Umbilical cord (tissue), 2 donors: ENCODE measurements at places on chromosomes 11 and 22.

GRCh38 chr22:40524392-40525249 lies 111.9 kb downstream of the MRTFA start:
- DNase-seq = no peak

DNA sequence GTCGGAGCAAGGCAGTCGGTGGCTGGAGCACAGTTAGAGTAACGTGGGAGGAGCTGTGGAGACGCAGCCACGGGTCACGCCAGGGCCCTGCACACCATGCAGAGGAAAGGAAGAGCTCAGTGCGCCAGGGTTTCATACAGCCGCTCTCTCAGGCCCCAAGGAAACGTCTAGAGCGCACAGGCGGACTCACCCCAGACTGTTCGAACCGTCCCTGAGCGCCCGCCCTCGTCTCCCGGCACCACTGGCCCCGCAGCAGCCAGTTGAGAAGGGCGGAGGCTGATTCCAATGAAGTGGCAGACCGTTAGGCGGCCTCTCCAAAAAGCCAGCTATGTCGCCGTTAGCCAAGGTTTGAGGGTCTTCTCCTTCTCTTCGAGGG lies 483 bp upstream of the HYLS1 start:
- DNase-seq = peak; percentile 63

DNA sequence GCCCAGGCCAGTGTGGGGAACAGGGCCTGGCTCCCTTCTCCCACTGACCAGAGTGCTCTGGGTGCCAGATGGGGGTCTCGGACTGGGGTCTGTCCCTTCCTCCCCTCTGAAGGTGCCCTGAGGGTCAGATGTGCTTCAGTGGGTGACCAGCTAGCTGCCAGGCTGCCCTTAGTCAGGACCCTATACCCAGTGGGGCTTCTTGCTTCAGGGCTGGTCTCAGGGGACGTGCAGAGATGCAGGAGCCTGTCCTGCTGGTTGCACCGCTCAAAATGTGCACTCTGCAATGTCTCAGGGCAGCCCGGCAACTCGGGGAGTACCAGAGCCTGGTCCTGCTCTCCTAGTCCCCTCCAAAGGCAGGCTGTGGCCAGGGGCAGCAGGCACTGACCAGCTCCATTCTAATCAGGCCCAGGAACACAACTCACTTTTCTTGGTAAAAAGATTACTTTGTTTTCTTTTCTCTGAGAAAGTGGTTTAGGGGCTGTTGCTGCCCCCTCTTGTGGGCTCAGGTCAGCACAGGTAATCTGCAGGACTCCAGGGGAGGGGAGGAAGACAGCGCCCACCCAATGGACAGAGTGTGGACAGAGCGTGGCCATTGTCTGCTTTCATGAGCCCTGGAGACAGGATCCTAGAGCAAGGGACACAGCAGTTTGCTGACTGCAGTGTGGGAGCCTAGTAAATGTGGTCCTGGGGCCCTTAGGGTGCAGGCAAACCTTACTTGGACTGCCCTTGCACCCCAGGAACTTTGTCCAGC lies 80.9 kb downstream of the MED15 start:
- DNase-seq = no peak

DNA sequence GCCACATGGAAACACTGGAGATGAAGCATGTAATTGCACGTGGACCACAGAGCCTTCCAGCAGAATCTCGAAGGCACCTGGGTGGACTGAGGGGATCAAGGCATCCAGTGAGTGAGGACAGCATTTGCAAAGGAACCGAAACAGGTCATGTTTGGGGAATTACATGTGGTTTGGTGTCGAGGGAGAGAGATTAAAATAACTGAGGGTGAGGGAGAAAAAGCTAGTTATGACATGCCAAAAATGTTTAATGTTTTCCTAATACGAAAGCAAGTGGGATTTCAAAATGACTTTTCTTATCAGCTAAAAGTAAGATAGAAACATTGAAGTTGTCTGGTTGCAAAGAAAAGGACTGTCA lies 157.1 kb downstream of the BLID start:
- peak; percentile 74 for DNase-seq

- DNase-seq = peak; percentile 98
Observed at GRCh38 chr11:14422052-14422813, 63.2 kb upstream of the RRAS2 start.

DNA sequence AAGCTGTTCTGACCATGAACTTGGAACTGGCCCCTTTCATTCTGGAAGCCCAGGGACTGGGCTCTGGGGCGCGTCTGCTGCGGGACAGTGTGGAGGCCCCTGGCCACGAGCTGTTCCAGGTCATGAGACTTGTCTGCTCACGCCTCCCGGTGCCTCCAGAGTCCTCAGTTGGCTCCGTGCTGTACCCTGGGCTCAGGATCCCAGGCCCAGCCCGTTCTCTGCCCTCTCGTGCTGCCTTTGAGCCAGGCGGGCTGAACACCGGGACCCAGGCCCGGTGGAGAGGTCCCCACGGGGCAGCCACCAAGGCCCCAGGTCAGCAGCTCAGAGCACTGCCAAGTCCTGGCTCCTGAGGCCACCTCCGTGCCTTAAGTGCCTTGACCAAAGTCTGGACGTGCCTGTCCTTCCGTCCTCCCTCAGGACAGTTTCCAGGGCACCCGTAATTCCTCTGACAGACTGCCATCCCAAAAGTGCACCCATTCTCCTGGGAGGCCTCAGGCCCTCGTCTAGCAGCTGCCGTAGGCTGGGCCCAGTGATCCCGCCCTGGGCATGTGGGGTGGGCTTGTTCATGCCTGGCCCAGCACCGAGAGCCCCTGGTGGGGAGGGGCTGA lies 36.3 kb upstream of the PPARA start:
- no peak for DNase-seq

- no peak for DNase-seq
Observed at GRCh38 chr11:78689585-78690153, 115.0 kb upstream of the NARS2 start.

DNA sequence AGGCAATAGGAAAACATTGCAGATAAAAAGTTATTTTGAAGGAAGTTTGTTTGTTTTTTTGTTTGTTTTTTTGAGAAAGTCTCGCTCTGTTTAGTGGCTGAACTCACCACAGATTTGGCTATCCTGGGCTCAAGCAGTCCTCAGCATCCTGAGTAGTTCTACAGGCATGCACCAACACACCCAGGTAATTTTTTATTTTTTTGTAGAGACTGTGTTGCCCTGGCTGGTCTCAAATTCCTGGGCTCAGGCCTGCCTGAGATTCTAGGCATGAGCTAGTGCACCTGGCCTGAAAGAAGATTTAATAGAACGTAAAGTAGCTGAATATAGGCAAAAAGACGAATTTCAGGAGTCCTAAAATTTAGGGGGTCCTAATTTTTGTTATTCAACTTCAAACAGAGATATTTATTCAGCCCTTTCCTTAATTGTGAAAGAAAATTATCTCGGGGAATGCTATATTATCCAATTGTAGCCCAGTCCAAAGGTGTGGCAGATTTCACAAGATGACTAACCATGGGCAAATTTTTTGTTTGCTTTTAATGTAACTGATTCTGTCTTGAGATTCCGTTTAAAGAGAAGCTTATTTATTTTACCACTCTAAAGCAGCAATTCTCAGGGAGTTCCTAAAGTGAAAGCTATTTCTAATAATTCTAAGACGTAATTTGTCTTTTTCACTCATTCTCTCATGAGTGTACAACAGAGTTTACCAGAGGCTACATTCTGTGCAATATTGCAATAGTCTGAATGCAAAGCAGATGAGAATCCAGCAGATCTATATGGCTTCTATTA lies 940 bp downstream of the IL18 start:
- no peak for DNase-seq

DNA sequence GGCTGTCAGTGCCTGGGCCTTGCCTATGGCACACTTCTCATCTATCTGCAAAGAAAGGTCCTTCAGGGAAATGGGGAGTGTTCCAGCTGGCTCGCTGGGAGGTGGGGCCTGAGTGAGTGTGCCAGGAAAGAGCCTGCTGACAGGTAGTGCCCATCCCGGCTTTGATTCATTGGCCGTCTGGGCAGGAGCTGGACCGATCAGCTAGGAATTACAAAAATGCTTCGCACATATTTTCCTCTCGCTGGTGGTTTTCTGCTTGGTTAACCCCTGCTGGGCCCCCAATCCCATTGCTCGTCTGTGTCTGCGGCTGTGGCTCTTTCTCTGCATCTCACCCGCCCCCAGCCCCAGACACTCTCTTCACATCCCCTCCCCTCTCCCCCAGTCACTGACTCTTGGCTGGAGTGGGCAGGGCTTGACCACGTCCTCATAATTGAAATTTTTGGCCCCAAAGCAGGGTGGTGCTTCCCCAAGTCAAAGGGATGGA lies 10.8 kb downstream of the LIF start:
- peak; percentile 84 for DNase-seq

DNA sequence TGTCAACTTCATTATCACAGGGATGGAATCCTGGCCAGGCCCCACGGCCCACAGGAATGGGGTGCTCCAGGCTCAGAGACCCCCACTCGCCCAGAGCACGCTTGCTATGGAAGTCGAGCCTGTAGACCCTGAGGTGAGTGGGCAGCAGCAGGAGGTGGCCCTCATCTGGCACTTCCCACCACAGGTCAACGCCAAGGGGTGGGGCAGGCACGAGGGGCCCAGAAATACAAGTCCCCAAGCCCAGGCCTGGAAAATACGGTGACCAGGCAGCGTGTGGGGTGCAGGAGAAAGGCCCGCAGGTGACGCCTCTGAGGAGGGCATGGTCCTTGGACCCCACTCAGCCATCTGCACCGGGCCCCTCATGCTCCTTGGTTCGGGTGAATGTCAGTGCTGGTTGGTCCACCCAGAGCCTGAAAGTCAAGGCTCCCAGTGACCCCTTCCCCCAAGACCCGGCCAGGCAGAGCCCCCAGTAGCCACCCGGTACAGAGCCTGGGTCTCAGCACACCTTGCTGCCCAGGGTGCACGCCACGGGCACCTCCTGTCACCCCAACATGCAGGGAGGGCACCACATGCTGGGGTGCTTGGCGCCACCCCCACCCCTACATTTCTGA lies 2.4 kb downstream of the MOB2 start:
- DNase-seq = no peak

GRCh38 chr11:131474947-131475346 lies 104.5 kb downstream of the NTM start:
- no peak for DNase-seq

DNA sequence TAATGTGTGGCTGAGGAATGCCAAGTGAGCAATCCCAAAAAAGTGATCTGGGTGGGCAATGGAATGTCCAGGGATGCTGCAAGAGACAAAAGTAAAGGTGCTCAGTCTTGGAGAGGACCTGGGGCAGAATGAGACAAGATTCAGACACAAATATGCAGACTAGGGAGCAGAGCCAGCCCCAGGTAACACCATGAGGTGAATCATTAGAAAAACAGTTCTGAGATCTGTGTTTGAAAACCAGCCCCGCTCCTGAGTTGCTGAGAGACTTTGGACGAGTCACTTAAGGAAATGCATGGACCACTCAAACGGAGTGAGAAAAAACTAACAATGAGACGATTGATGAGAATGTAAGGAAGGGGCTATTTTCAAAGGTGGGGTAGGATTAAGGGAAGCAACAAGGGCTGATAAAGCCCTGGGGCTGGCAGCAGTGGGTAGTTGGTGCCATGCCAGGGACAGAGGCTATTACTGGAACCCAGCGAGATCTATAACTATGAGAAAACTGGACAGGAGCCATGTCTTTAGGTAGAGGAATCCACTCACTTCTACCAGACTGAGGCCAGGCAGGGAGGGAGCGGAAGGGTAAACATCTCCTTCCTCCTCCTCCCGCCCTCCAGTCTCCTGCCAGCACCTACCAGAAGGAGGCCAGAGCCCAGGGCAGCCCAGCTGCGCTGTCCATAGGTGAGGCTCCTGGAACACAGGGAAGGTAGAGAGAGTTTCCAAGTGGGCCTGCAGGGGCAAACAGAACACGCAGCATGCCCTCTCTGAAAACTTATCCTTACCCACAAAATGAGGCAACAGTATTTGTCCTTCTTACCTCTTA lies 130.4 kb upstream of the TEAD1 start:
- DNase-seq = no peak

DNA sequence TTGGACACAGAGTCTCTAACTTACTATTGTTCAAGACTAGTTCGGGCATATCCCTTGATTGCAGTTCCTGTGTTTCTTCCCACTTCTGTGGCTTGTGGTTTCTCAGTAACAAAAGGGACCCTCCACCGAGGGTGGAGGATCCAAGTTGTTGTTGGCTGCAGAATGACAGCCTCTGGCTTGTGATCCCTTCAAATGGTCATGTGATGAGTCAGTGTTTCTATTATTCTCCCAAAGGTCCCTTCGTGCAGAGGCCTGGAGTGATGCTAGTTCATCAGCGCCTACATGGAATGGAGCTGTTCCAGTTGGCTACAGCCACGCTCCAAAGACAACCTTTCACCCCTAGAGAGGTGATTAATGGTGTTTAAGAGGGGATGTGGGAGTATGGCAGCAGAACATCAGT lies 2.6 kb upstream of the VWCE start:
- DNase-seq = no peak

DNA sequence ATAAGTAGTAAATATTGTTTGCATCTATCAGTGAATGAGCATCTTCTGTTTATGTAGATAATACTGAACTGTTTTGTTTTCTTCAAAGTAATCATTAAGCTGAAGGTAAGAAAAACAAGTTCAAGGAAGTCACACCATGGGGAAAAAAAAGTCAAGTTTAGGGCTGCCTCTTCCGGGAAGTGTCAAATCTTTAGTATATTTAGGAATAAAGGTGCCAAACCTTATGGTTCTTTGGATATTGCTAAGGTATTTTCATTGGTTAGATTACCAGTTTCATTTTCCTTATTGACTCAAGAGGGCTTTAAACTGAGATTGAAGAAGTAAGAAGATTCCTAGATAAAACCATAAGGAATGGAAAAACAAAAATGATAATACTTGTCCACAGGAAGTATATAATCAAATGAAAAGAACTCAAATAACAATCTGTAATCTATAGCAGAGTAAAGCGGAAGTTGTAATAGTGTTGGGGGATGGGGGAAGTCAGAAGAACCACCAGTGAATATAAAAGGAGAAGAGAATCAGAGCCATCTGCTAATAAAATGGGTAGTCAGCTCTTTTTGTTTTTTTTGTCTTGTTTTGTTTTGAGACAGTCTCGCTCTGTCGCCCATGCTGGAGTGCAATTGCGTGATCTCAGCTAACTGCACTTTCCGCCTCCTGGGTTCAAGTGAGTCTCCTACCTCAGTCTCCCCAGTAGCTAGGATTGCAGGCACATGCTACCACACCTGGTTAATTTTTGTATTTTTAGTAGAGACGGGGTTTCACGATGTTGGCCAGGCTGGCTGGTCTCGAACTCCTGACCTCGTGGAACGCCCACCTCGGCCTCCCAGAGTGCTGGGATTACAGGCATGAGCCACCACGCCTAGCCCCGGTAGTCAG lies 2.3 kb downstream of the ATM start:
- DNase-seq = peak; percentile 6

DNA sequence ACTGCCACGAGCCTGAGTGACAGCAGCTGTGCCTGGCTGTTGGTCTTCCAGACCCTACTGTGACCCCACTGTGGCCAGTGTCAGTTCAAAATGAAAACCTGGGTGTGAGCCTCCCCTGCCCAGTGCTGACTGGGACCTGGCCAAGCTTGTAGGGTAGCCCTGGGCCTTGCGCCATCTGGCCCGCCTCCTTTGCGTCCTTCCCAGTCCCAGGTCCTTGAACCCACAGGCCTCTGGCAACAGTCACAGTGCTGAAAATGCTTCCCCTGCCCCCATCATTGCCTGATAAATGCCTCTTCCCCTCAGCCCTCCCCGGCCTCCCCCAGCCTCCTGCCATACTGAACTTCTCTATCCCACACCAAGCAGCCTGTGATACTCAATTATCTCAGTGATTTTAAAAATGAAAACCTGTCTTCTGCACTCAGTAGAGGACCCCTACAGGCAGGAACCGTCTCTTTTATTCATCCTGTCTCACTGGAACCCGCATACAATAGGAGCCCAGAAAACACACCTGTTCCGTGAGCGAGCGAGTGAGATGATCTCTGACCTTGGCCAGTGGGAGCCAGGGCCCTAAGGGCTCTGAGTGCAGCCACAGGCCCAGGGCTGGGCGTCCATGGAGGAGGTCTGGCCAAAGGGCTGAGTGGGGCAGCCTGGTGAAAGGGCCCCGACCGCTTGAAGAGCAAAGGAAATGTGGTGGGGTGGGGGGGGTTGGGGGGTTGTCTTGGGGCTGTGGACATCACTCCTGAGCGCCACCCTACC lies 49.7 kb upstream of the TTLL12 start:
- no peak for DNase-seq
